ENCODE measurements at places on chromosomes 5 and 9. TPM values are rescaled to one million over a fixed set of nuclear protein-coding genes. Genes with fewer than 3 reads are reported as not detected.
A peak's percentile ranks its signal among the peaks of the same experiment; 100 is the strongest.

ANKRD33B gene
- total RNA-seq, result 7.0 TPM

TRIM36 gene
- total RNA-seq, result 5.7 TPM

GABBR2 gene
- total RNA-seq, result 0.17 TPM

- no peak for DNase-seq
These were observed 51.3 kb downstream of the CRB2 start for GRCh38 chr9:123407217-123407851.

GRCh38 chr5:17813214-17813613, 179.0 kb downstream of the TAF11L14 start:
- DNase-seq, result no peak

DNA sequence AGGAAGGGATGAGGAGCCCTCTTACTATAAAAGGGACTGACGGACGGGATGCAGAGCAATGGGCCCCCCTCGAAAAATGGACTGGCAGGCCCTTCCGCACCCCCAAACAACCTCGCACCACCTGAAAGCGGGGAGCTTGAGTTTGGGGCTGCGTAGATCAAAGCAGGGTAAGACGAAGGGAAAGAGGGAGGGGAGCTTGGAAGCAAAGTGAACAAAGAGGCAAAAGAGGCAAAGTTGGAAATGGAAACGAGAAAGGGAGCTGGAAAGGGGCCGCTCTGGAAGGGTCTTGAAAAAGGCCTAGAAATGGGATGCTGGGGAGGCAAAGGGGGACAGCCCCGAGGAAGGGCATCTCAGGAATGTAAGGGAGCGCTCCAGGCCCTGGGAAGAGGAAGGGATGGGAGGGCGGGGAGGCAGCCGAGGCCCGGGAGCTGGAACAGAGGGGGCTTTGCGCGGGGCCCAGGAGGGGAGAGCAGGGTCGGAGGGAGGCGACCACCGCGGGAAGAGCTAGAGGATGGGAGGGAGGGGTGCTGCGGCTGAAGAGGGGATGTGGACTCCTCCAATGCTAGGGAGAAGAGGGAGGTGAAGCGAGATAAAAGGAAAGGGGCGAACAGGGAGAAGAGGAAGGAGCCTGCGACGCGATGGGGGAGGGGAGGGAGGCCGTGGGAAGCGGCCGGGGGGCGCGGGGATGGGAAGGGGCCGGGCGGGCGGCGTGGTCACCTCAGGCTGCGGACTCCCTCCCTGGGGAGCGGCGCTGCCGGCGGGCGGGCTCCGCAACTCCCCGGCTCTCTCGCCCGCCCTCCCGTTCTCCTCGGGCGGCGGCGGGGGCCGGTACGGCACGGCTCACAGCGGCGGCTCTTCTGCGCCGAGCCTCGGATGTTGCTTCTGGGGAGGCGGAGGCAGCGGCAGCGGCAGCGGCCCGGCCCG, 577 bp downstream of the RNF145 start:
- DNase-seq, result no peak

DNA sequence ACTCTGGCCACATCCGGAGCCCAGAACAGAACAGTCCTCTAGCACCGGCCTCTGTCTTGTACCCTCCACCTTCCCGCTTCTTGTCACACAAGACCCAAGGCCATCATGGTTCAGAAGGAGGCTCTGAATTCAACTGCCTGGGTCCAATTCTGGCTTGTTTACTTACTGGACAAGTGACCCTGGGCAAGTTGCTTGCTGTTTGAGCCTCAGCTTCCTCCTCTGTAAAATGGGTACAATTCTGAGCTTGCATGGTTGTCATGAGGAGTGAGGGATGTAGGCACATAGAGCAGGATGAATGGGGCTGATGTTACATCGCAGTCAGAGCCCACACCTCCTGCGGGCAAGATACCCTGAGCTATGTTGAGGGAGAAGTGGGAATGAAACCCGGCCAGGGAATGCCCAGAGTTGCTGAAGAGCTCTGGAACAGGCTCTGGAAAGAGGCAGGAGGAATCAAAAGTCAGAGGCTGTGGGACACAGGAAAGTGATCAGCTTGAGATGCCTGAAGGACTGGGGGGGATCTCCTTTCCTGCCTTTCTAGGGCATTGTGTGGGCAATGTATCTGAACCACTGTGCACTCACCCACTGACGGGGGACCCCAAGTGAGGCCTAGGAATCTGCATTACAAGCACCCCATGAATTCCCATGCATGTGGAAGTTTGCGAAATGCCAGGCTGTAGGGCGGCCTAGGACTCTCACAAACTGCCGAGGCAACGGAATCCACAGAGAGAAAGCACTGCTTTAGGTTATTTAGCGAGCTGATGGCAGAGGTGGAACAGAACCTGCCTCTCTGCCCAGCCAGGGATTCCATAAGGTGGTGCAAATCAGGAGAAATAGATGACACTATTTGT, 29.4 kb upstream of the IL17B start:
- DNase-seq, result no peak

- no peak for DNase-seq
These were observed 22.0 kb downstream of the HINT1 start for GRCh38 chr5:131142970-131143617.

DNA sequence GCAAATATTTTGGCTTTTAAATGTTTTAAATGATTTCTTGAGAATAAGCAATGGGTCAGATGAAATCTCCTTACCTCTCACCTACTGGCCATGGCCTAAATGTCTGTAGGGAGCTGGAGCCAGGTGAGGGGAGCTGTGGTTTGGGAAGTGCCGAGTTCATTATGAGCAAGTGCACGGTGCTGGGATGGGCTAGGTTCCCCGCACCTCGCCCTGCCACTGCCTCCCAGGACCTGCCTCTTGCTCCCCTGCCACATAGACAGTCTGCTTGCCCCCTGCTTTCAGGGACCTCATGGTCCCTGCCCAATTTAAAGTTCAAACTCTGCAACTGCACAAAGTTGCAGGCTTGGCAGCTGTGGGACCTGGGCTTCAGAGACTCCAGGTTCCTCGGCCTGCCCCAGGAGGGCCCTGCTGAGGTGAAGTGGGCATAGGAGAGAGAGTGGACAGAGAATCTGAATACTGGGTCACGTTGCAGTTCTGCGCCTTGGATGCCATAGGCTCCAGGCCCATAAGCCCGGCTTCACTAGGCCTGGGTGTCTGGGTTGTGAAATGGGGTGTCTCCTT, 5.4 kb downstream of the OR13J1 start:
- peak; percentile 83 for DNase-seq

DNA sequence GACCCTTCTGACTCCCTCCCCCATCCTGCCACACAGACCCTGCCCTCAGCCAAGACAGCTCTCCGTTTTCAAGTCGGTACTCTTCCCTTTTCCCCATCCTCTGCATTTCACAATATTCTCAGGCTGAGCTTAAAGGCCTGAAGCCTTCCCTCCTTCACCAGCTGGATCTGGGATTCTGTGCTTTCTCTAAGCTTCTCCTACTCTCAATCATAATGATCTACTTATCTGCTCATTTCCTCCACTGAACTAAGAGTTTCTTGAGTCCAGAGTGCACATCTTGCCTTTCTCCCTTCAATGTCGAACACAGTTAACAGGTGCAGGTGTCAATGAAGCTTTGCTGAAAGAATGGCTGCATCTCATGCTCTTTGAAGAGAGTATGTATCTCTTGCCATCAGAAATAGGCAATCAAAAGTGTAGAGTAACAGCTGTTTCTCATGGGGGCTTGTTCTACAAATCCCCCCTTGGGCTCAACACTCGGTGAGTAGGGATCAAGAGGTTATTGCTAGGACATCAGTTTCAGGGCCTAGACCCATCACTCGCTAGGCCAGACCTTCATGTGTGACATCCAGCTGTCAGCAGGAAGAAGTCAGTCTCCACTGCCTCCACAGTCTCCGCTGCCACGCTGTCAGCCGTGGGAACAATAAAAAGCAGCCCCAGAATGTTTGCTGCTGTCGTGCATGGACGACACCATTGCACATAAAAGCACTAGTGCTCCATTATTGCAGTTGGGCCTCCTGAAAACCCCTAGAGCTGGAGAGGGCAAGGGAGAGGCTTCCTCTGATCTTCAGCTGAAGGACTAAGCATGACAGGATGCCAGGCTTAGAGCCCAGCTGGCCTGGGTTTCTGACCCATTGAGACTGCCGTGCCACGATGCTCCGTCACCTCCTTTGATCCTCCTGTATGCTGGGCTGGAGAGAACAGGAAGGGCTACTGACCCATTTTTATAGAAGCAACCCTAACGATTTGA, 23.7 kb downstream of the TRAF1 start:
- DNase-seq, result no peak

- DNase-seq, result no peak
These were observed 183.0 kb upstream of the TRIM32 start for GRCh38 chr9:116504081-116504480.

DNA sequence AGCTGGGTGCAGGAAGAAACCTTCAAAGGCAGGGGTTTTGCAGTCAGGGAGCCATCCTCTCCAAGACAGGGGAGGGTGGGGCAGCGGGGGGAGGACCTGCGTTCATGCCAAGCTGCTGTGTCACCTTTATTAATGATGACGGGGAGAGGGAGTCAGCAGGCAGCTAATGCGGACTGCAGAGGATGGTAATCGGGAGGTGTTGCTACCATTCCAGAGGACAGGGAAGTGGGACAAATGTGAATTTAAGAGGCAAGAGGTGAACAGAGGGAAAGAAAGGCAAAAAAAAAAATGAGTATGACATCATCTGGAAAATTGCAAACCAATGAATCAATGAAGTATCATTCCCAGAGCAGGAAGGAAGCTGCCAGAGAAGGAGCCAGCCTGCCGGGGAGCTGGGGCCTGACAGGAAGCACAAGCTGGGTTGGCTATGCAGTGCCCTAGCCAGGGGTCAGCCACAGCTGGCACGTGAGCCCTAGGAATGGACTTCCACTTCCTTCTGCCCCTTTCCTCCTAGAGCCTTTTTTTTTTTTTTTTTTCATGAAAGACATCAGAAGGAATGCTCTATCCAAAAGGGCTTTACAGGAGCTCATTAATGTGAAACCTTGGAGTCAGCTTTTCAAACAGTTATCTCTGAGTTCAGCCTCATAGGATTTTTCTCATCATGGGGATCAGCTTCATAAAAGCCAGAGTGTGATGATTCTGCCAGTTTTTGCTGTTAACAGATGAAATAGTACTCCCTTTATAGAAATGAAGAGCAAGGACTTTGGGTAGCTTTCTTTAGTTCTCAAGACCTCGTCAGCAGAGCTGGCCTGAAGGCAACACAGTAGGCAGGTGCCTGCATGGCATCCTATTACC, 9.2 kb downstream of the INSYN2B start:
- DNase-seq, result no peak
